ENCODE measurements at places on chromosomes 11 and 22.

DNA sequence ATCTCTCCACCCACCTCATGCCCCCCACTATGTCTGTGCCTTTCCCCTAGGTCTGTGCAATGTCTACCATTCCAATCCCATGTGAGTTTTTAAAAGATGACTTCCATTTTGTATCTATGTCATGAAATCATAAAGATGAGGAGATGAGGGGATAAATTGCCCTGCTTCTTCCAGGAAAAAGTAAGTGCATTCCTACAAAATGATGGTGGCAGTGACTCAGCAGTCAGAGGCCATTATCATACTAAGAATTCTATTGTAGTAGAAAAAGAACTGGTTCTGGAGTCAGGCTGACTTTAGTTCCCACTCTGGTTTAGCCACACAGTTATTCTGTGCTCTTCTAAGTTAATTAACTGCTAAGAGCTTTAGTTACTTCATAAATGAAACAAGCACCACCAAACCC is 89.6 kb upstream of the API5 start:
- DNase-seq: no peak

- DNase-seq: no peak
Measured at GRCh38 chr11:60349990-60350389, 22.9 kb downstream of the MS4A6E start.

DNA sequence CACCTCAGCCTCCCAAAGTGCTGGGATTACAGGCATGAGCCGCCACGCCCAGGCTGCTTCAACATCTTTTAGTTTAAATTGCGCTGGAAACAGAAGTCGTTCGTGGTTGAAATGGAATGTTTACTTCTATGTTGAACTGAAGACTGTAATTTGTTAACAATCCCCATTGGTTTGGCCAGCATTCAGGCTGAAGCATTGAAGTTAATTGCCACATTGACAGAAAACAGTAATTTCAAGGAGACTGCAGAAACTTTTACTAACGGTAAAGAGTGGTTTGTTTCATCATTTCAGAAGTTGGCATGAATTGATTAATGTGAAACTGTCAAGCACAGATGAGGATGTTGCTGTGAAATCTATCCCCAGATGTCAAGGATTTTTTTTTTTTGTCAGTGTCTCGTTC is 14.2 kb downstream of the AP5B1 start:
- DNase-seq: no peak

DNA sequence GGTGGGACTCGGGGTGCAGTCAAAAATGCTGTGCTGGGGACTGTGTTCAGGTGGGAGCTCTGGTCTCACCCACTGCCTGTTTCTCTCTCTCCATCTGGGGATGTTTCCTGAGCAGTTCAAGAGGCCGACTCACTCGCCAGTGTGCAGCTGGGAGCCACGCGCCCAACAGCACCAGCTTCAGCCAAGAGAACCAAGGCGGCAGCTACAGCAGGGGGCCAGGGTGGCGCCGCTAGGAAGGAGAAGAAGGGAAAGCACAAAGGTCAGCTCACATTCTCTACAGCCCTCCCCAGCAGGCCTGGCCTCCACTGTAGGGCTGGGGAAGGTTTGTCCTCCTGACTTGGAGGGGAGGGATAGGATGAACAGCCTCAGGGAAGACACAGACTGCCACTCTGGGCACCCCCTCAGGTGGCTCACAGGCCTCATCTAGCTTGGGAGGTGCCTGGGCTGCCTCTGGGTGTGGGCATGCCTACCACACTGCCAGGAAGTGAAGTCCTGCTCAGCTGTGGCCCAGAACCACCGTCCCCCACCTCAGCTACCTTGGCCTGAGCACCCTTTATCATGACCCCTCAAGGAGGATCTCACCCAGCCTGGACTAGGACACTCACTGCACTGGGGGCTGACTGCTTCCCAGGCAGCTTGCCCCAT is 13.0 kb downstream of the TUB start:
- DNase-seq: no peak

GRCh38 chr11:134906356-134906955 is 494.4 kb upstream of the B3GAT1 start:
- DNase-seq: no peak

DNA sequence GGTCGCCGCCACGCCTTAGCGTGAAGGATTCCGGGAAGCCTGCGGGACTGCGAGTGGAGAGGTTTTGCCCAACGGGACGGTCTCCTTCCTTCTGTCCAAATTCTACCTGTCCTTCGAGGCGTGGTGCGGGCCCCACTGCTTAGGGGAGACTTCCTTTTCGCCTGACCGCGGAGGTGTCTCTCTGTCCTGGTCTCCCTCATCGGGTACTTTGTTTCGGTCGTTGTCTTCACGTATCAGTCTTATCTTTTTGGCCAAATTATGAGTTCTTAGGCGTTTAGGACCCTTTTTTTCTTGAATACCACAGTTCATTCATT is 388 bp downstream of the HINFP start:
- no peak for DNase-seq

GRCh38 chr22:39132871-39133524 is 19.5 kb downstream of the CBX7 start:
- DNase-seq: no peak

DNA sequence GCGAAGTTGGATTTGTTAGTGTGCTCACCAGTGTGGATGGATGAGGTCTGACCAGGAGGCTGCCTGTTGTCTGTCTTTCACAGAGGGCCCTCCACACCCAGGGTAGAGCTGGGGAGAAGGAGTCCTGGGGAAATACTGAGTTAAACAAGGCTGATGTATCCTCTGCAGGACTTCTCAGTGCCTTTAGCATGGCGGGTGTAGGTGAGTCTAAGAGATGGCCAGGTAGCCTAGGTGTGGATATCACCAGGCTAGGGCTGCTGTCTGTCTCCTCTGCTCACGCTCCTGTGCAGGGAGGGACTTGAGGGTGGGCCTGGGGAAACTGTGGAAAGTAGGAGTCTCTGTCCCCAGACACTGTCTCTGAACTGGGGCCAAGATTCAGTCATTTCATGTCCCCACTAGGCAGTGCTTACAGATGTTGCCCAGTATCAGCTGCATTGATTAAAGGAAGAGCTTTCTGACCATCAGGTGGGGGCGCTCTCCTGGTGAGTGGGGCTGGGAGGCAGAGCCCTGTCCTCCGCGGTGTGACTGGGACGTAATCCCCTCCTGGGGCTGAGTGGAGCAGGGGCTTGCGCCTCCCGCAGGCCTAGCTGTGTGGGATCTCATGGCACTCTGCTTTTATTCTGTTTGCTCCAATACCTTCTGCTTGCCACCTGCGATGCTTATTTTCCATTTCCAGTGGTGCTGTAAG is 35.5 kb upstream of the CCDC188 start:
- DNase-seq: no peak

DNA sequence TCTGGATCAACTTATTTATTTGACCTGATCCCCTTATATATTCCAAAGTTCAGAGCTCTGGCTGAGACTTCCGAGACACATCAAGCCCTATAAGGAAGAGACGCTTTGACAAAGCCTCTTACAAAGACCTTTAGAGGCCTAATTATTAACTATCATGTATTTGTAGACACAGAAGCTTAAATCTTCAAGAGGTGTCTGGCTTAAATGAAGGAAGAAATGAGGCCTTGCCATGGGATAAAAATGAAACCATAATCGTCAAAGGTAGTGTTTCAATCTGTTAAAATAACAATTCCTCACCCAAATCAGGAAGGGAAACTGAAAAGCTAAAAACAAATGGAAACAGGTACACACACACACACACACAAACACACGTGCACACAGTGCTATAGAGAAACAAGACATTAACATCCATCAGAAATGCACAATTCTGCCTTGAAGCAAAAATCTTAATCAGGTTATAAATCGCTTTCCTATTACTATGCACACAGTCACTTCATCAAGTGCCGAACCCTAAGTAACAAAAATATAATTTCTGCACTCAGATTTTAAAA is 50.2 kb downstream of the PITPNB start:
- DNase-seq: no peak

GRCh38 chr22:29393019-29393608 is 4.7 kb upstream of the AP1B1 start:
- DNase-seq: no peak

DNA sequence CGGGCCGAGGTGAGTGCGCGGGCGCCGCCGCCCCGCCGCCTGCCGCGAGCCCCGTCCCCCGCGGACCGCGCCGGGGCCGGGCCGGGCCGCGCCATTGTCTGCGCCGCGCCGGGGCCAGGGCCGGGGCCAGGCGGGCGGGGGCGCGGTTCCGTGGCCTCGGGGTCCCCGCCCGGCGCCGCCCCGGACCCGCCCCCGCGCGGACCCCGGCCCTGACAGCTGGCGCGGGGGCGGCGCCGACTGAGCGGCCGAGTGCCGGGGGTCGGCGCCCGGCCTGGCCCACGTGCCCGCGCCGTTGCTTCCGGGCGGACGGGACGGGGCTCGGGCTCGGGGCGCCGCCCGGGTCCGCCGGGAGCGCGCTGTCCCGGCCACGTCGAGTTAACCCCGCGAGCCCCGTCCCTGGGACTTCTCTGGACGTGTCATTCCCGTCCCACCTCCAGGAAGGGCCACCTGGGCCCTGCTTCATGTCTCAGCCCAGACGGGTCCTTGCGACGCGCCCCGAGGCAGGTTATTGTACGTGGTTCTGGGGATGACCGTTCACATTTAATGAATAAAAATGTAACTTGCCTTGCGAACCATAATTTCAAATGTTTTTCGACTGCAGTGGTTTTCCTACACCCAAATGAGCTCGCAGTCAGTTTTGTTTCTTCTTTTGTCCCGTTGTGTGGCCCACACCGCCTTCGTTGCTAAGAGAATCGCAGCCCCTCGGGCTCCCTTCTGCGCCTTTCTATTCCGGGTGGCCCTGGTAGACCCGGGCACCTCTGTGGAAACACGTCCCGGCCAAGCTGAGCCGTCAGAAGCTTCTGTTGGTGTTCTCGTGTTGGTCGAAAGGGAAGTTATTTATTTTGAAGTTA is 562 bp downstream of the ZBED4 start:
- no peak for DNase-seq

GRCh38 chr11:75347781-75348566 is 3.5 kb downstream of the ARRB1 start:
- DNase-seq: no peak

GRCh38 chr11:106311531-106312230 is 234.2 kb downstream of the AASDHPPT start:
- no peak for DNase-seq

- DNase-seq: no peak
Measured at GRCh38 chr22:20149257-20150250, 1.3 kb downstream of the CCDC188 start.

DNA sequence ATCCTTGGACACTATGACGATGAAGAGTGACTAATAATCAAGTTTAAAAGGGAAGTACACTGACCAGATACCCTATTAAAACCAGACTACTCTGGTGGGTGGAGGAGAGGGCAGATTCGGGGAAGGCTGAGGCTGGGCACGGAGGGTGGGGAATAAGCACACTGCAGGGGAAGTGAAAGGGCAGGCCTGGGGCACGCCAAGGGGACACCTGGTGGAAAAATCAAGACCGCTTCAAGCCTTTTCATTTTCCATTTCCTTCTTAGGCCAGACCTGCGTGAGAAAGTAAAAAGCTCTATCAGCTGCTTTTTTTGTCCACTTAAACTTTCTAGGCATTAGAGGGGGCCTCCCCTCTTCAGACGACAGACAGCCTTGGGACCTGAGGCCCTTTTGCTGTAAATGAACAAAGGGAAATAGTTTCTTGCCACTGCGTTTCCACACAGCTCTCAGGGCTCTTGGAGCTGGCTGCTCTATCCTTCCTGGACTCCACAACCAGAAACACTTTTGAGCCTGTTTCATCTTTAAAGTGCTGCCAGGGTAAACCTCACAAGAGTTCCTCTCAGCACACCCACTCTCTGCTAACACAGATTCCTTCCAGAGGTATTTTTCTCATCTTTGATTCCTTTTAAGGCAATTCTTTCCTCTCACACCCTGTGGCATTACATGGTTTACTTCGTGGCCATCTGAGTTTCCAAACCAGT is 25.0 kb upstream of the SERPIND1 start:
- no peak for DNase-seq

DNA sequence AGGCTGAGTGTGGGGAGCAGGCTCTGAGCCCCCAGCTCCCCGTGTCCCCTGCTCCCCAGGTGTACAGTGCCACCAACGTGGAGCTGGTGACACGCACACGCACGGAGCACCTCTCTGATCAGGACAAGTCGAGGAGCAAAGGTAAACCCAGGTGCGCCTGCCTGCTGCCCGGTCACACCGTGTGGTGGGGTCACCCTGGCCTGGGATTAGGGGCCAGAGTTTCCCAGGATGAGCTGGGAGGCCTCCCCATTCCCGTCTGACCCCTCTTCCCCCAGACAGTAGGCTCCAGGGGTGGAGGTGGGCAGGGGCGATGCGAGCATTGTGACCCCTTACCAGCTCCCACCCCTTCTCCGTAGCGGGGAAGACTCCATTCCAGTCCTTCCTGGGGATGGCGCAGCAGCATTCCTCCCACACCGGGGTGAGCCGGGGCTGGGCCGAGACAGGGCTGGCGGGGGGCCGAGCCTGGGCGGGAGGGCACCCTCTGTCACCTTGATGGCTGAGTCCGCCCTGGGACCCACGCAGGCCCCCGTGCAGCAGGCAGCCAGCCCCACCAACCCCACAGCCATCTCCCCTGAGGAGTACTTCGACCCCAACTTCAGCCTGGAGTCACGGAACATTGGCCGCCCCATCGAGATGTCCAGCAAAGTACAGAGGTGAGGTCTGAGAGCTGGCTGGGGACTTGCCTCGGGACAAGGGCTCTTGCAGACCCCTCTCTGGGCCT is 3.7 kb upstream of the SSH3 start:
- no peak for DNase-seq

- peak; percentile 66 for DNase-seq
Measured at GRCh38 chr22:25888399-25889054, 146.5 kb downstream of the MYO18B start.

- DNase-seq: no peak
Measured at GRCh38 chr11:64097468-64098317, 62.0 kb downstream of the FLRT1 start.

GRCh38 chr22:36144886-36145541 is 15.5 kb downstream of the APOL3 start:
- peak; percentile 16 for DNase-seq

- DNase-seq: no peak
Measured at GRCh38 chr11:19935507-19935906, 222.9 kb downstream of the NAV2 start.

DNA sequence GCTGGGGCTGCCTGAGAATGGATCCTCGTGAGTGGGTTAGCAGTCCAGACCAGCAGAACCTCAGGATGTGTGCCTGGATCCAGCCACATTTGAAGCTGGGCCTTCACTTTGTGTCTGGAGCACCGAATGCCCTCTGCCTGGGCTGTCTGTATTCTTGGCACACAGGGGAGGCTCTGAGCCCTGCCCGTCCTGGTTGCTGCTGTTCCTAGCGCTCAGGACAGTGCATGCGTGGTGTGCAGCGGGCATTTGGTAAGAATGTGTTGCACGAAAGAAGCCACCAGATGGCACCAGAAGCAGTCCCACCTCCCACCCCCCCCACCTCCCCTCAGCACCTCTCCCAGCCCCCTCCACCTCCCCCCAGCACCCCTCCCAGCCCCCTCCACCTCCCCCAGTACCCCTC is 4.1 kb upstream of the MAPK11 start:
- DNase-seq: peak; percentile 74

DNA sequence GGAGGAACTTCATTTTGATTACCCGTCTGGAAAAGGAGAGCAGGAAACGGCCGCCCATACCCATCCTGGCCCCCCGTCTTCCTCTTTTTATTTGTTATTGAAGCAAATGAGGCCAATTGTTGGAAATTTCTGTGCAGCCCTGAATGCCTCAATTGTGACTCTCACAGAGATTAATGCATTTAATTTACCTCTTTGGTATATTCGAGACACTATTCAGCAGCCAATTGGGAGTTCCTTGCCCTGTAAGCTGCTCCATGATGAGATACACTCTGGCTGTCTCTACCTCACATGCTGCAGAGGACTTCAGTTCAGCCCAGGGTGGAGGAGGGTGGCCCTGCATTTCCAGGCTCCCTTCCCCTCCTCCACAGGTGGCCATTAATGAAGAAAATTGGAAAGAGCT is 60.6 kb upstream of the NTM start:
- DNase-seq: no peak

GRCh38 chr11:11669233-11669846 is 47.5 kb upstream of the GALNT18 start:
- no peak for DNase-seq
